ENCODE measurements at places on chromosomes 2 and 18. TPM values are rescaled to one million over a fixed set of nuclear protein-coding genes. Genes with fewer than 3 reads are reported as not detected.

DNA sequence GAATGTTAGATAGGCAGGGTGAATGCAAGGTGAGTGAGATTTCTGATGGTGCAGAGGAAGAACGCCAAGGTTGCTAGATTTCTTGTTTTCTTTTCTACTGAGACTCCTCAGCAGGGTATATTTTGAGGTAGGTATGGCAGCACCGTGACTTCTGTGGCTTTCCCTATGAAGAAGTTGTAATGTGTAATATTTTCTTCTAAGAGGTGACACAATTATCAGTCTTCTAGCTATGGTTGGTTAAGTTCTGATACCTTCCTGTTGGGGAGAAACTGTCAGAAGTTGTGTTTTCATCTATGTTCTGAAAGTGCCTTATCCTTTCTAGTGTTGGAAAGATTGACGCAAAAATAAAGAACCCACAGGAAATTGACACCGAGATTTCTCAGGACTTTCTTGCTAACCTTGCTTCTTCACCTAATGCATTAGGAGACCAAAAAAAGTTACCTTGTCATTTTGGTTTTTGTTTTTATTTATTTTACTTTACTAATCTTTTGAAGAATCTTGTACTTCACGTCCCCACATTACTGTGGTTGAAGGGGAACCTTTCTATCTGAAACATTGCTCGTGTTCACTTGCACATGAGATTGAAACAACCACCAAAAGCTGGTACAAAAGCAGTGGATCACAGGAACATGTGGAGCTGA lies 11.9 kb downstream of the IL18R1 start:
- no peaks in the 10 kb centered on the region for H3K36me3 ChIP-seq
- H3K4me3 ChIP-seq: no peak overlapping the region
- H3K4me1 ChIP-seq: no peaks in the 10 kb centered on the region
- H3K27ac ChIP-seq: no peak overlapping the region
- H3K27me3 ChIP-seq: peaks cover 1% of the 10 kb centered on the region
- no peak for DNase-seq

GRCh38 chr2:263774-264492 lies at the start of gene SH3YL1:
TSS of gene SH3YL1 (minus strand) at chr2:264032. CDS start at chr2:263984, 48 bp downstream.
- peak within 1 kb of the TSS; percentile 97 for H3K27ac ChIP-seq
- DNase-seq: no peak
- peaks cover 7% of the 10 kb centered on the region for H3K4me1 ChIP-seq
- peak within 1 kb of the TSS; percentile 89 for H3K4me3 ChIP-seq
- H3K27me3 ChIP-seq: no peaks in the 10 kb centered on the region
- no peaks in the 10 kb centered on the region for H3K36me3 ChIP-seq

GRCh38 chr2:178756843-178757242 lies 50.4 kb downstream of the TTN start:
- no peak for DNase-seq
- H3K36me3 ChIP-seq: no peaks in the 10 kb centered on the region

GRCh38 chr2:231037202-231037730 lies at the start of gene C2orf72:
TSS of gene C2orf72 (plus strand) at chr2:231037523. CDS start at chr2:231037566, 43 bp downstream.
- H3K4me3 ChIP-seq: peak within 1 kb of the TSS; percentile 44
- H3K27ac ChIP-seq: no peak within 1 kb of the TSS
- H3K4me1 ChIP-seq: peaks cover 6% of the 10 kb centered on the region
- no peaks in the 10 kb centered on the region for H3K36me3 ChIP-seq
- DNase-seq: no peak

The SERPINB3 gene
- 0.17 TPM for total RNA-seq

The CNOT11 gene
- 54.6 TPM for total RNA-seq

The PDE6D gene
- 33.7 TPM for total RNA-seq

DNA sequence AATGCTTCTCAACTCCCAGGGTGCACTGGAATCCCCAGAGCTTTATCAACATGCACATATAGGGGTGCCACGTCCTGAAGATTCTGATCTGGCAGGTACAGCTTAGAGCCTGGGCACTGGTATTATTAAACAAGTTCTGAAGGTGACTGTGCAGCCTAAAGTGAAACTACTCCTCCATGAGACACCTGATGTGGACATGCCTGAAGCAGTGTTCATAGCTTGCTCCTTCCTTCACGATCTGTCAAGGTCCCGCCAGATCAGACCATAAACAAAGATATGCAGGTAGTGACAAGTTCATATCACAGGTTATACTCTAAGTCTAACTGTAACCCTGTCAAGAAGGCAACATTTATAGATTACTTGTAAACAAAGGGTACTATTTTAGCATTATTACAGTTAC lies 65.3 kb upstream of the DNER start:
- no peaks in the 10 kb centered on the region for H3K27me3 ChIP-seq
- H3K4me1 ChIP-seq: peaks cover 12% of the 10 kb centered on the region
- peaks cover 20% of the 10 kb centered on the region for H3K36me3 ChIP-seq
- no peak overlapping the region for H3K4me3 ChIP-seq

- no peak for DNase-seq
- H3K4me3 ChIP-seq: peak overlapping the region; percentile 88
- H3K4me1 ChIP-seq: no peaks in the 10 kb centered on the region
- peaks cover 4% of the 10 kb centered on the region for H3K36me3 ChIP-seq
- H3K27ac ChIP-seq: peak overlapping the region; percentile 94
- no peaks in the 10 kb centered on the region for H3K27me3 ChIP-seq
Observed at GRCh38 chr2:218567797-218568189, 358 bp downstream of the USP37 start.

DNA sequence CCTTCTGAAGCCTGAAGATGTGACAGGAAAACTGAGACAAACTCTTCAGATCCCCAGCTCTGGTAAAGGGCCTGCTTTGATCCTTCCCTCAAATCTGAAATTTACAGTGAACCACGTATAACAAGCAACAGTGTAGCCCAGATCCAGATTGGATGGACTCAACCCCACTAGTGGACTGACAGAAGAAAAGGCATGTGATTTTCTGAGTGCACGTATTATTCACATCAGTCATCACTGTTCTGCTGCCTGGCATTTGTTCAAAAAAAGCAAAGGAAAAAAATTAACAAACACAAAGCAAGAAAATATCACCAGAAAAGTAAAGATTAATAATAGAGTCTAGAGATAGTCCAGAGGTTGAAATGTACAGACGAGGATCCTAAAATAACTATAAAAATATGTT lies 87.6 kb downstream of the CYRIA start:
- H3K36me3 ChIP-seq: no peaks in the 10 kb centered on the region
- H3K27ac ChIP-seq: no peak overlapping the region
- H3K4me3 ChIP-seq: no peak overlapping the region
- no peaks in the 10 kb centered on the region for H3K4me1 ChIP-seq
- DNase-seq: no peak

- no peaks in the 10 kb centered on the region for H3K27me3 ChIP-seq
- H3K36me3 ChIP-seq: peaks cover 6% of the 10 kb centered on the region
- no peak for DNase-seq
- H3K4me1 ChIP-seq: no peaks in the 10 kb centered on the region
Observed at GRCh38 chr2:42063431-42064171, 15.8 kb downstream of the PKDCC start.

DNA sequence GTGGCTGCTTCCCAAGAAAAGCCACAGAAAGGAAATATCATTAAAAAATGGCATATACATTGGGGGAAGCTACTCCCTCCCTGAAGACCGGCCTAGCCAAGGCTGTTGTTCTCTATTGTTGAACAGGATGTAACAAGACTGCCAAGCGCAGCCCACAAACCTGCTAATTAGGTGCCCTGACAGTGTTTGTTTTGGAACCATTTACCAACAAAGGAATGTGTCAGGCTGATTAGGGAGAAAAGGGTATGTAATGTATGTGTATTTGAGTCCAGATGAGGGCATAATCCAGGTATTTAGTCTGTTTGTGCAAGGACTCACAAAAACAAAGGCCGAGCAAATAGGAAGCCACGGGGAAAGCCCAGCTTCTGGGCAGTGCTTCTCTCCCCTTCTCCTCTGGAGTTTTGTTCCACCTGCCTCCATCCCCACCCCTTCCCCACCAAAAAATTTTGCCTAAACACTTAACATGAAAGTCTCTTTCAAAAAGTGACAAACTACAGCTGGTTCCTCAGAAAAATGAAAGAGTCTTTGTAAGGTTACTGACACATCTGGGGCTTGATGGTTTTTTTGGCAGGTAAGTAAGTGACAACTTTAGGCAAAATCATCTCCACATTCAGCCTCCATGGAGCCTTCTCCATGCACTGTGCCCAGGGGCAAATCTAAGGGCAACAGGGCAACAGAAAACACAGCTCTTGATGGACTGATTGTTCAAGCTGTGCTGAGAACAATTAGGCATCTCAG lies 78.3 kb upstream of the FZD5 start:
- no peak for DNase-seq
- H3K27ac ChIP-seq: no peak overlapping the region
- no peaks in the 10 kb centered on the region for H3K27me3 ChIP-seq
- H3K36me3 ChIP-seq: no peaks in the 10 kb centered on the region
- H3K4me3 ChIP-seq: no peak overlapping the region

- no peaks in the 10 kb centered on the region for H3K4me1 ChIP-seq
- peaks cover 4% of the 10 kb centered on the region for H3K36me3 ChIP-seq
- no peak for DNase-seq
- no peaks in the 10 kb centered on the region for H3K27me3 ChIP-seq
- no peak overlapping the region for H3K27ac ChIP-seq
Observed at GRCh38 chr18:63402246-63403162, 19.8 kb downstream of the VPS4B start.

The GTF2A1L gene
- not detected for total RNA-seq

DNA sequence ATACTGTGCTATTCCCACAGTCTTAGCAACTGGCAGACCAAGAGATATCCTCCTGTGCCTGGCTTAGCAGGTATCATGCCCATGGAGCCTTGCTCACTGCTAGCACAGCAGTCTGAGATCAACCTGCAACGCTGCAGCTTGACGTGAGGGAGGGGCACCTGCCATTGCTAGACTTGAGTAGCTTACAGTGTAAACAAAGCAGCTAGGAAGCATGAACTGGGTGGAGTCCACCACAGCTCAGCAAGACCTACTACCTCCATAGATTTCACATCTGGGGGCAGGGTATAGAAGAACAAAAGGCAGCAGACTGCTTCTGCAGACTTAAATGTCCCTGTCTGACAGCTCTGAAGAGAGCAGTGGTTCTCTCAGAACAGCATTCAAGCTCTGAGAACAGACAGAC lies 74.8 kb downstream of the AKAIN1 start:
- no peaks in the 10 kb centered on the region for H3K27me3 ChIP-seq
- H3K36me3 ChIP-seq: no peaks in the 10 kb centered on the region
- H3K4me3 ChIP-seq: no peak overlapping the region
- H3K27ac ChIP-seq: no peak overlapping the region
- DNase-seq: no peak

DNA sequence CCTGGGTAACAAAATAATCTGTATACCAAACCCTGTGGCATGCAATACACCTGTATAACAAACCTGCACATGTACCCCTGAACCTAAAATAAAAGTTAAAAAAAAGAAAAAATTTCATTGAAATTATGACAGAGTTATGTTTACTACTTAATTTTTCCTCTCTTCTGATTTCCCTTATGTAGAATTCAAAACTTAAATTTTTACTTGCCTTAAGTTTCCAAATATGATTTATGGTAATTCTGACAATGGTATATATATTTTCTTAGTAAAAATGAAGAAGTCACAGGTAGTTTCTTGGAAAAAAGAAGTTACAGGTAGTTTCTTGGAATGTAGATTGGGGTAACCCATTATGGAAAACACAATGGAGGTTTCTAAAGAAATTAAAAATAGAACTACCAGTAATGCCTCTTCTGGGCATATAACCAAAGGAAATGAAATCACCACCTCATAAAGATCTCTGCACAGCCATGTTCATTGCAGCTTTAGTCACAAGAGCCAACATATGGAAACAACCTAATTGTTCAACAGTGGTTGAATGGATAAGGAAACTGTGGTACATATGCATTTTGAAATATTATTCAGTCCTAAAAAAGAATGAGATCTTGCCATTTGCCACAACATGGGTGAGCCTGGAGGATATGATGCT lies 164.9 kb downstream of the BABAM2 start:
- DNase-seq: no peak
- H3K4me3 ChIP-seq: no peak overlapping the region
- H3K4me1 ChIP-seq: no peaks in the 10 kb centered on the region

The ELOA2 gene
- total RNA-seq: not detected

GRCh38 chr2:84897773-84898172 lies 7.7 kb upstream of the TMSB10 start:
- no peak overlapping the region for H3K27ac ChIP-seq
- H3K4me3 ChIP-seq: no peak overlapping the region
- H3K36me3 ChIP-seq: no peaks in the 10 kb centered on the region
- H3K4me1 ChIP-seq: peaks cover 5% of the 10 kb centered on the region
- no peak for DNase-seq

- H3K4me3 ChIP-seq: no peak overlapping the region
- H3K36me3 ChIP-seq: no peaks in the 10 kb centered on the region
- H3K27ac ChIP-seq: no peak overlapping the region
- no peaks in the 10 kb centered on the region for H3K27me3 ChIP-seq
- H3K4me1 ChIP-seq: no peaks in the 10 kb centered on the region
Observed at GRCh38 chr2:168028362-168028761, 219.0 kb downstream of the STK39 start.

DNA sequence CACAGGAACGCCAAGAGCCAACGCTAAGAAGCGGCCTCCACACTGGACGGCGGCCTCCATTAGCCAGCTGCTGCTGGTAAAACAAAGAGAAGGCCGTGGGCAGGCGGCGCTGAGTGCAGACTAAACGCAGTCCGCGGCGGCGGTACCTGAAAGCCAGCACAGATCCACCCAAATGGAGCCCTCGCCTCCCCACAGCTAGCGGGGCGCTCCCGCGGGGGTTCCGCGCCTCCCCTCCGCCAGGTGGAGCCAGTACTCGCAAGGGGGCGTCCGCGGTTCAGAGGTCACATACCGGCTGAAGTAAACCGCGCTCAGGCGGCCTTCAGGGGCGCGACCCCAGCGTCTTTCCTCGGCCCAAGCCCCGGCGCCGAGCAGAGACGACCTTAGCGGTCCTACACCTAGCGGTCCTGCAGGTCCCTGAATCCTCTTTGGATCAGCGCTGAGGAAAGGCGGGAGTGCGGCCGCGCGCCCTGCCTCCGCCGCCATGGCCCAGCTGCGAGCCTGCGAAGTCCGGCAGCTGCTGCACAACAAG lies 293.1 kb upstream of the ERBB4 start:
- H3K4me1 ChIP-seq: no peaks in the 10 kb centered on the region
- H3K27ac ChIP-seq: no peak overlapping the region
- no peaks in the 10 kb centered on the region for H3K27me3 ChIP-seq

Measured in H1 (cell line).